ENCODE measurements at places on chromosomes 6 and 20. TPM values are rescaled to one million over a fixed set of nuclear protein-coding genes. Genes with fewer than 3 reads are reported as not detected.

- DNase-seq: no peak
These were observed 610.2 kb upstream of the NOX3 start for GRCh38 chr6:156065849-156066248.

The ADGRF1 gene
- 0.42 TPM for total RNA-seq

- no peak for DNase-seq
These were observed 169.6 kb downstream of the PLCB1 start for GRCh38 chr20:8301655-8302054.

GRCh38 chr20:3739054-3739925 lies 6.8 kb downstream of the HSPA12B start:
- DNase-seq: no peak

- DNase-seq: no peak
These were observed 257.4 kb downstream of the PLCB1 start for GRCh38 chr20:8389381-8390036.

The WFDC10A gene
- total RNA-seq: not detected

The GPLD1 gene
- total RNA-seq: 55.3 TPM

DNA sequence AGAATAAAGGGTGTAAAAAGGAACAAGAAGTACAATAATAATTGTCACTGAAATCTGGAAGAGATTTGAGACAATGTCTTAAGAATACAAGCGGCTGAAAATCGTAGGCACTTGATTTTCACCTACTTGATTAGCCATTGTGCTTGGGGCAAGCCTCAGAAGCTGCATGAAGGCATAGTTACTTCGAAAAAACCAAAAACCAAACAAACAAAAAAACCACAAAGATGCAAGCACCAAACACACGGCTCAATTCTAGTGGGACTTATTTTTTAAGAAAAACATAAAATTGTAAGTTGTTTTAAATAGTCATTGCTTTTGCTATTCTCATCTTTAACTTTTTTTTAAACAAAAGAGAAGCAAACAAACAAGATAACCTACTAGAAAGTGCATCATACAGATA lies 235.6 kb downstream of the OGFRL1 start:
- DNase-seq: no peak

DNA sequence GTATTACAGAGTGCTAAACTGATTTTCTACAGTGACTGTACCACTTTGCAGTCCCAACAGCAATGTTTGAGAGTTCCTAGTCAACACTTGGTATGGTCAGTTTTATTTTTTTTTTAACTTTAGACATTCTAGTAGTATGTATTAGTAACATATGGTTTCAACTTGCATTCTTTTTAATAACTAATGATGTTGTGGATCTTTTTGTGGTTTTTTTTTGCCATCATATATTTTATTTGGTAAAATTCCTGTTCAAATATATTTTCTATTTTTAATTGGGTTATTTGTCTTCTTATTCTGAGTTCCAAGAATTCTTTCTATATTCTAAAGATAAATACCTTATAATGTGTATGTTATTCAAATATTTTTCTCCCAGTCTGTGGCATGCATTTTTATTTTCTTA lies 189.4 kb upstream of the ECI2 start:
- no peak for DNase-seq

DNA sequence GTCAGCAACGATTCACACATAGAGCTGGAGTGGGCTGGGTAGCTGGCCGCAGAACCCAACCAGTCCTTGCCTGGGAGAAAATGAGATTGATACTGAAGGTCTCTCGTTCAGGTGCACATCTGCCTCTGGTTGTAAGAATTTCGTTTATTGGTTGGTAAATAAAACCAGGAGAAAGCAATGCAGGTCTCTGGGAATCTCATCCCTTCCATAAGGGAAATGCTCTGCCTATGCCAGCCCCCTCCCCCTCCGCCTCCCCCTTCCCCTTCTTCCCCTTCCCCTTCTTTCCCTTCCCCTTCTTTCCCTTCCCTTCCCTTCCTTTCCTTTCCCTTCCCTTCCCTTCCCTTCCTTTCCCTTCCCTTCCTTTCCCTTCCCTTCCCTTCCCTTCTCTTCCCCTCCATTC lies 107.3 kb downstream of the DTD1 start:
- DNase-seq: no peak

DNA sequence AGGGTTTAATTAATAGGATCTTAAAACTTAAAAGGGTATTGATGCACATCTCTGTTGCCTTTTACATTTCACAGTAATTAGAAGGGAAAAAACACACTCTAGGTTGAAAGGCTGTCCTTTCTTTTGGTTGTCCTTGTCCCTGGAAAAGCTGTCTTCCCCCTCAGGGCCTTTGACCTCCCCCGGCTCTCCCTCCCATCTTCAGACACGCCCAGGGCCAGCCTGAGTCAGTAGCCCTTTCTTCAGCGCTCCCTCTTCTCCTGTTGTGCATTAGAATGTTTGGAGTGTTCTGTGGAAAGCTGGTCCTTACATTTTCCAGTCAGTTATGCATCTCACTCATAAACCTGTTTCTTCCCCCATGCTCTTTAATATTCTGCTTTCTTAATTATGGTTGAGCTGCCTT lies 157.0 kb downstream of the MTHFD1L start:
- DNase-seq: no peak

GRCh38 chr20:6715401-6715941 lies 52.0 kb upstream of the BMP2 start:
- no peak for DNase-seq

The COL10A1 gene
- total RNA-seq: not detected

The CGA gene
- total RNA-seq: 5.7 TPM

- no peak for DNase-seq
These were observed 23.7 kb upstream of the FBXO30 start for GRCh38 chr6:145838305-145838704.

- no peak for DNase-seq
These were observed 11.5 kb downstream of the DHX35 start for GRCh38 chr20:38973645-38974044.

GRCh38 chr6:71289039-71289801 lies 609 bp downstream of the OGFRL1 start:
- DNase-seq: peak; percentile 62

DNA sequence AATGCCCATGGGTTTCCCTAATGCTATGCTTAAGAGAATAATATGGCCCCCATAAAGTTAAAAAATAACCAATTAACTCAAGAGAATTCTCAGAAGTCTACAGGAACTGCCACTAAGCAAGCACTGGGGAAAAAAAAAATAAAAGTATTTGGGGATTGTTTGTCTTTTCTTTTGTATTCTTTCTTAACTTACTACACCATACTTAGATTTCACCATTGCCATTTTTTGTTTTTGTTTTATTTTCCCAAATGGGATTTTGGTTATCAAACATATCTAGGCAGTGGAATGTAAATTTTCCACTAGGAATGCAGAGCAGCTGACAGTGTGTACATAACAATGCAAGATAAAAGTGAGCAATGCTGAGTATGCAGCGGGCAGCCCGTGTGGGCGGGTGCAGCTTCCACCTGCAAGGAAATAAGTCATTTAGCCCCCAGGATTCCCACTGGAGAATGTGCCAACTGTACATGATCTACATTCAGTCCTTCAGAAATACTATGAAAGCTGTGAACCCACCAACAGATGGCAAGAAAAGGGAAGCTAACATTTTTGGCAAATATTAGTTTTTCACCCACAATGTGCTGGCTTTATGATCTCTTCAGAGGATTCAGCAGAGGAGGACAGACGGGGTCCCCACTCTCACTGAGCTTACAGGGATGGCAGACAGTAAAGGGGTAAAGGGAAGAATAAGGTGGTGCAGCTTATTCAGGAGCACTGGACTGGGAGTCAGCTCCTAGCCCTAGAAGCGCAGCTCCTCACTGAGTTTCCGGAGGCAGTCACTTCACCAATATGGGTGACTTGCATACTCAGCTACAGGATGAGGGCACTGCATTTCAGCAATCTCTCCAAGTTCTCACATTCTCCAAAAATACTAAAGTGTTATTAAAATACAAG lies 44.4 kb downstream of the DCDC2 start:
- no peak for DNase-seq

DNA sequence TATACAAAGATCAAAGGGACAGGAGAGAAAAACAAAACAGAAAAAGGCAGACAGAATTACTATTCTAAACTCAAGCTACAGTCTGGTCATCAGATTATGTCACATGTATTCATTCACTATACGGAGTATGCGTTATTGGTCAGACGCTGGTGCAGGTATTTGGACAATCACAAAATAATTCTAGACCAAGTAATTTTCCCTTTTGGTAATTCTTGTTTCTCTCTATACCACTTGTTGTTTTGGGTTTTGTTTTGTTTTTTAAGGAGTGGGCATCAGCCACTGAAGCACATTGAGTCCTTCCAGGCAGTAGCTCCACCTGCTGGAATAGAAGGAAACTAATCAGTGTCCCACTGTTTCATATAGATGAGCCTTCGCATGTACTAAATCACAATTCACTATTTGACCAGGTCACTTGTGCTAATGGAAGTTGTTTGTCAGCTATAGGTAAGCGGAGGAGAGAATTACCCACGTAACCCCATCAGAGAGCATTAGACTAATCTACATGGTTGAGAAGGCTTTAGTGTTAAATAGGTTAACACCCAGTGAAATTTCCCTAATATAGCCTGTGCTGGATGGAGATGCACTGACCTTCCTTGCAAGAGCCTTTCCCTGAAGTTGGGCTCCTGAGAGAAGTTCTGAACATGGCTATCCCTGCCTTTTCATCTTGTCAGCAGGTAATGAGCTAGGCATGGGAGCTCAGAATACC lies 77.9 kb downstream of the TNFAIP3 start:
- no peak for DNase-seq

The CENPQ gene
- total RNA-seq: 3.5 TPM

DNA sequence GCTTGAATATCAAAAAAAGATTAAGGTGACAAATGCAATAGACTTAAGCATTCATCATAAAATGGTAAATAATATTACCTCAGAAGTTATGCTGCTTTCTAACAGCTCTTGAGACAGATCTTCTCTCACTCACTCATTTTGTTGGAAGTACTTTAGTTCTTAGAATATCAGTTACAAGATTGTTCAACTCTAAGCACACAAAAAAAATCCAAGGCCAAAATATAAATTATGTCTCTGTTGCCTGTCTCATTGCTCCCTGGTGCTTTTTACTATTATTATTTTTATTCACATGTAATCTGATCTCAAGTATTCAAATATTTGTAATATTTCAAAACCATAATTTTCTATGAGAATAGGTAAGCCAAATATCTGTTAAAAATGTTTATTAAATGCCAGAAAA lies 259.4 kb upstream of the HSF2 start:
- DNase-seq: no peak

DNA sequence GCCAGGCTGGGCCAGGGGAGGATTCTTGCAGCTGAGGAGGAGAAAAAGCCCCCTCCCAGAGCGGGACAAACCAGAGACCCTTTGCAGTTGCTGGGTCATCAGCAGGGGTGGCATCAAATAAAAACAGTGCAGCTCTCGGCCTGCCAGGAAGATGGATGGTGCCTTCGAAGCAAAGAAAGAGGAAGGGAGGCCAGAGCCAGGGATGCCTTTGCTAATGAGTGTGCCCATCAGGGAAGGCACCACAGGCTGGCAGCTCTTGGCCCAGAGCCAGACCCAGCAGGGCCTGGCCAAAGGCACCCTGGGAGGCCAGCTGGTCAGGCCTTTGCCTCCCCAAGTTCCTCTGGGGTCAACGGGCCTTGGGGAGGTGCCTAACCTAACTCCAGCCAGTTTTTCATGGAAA lies 26.3 kb upstream of the ZNF318 start:
- no peak for DNase-seq

The SLC44A4 gene
- total RNA-seq: 7.4 TPM

DNA sequence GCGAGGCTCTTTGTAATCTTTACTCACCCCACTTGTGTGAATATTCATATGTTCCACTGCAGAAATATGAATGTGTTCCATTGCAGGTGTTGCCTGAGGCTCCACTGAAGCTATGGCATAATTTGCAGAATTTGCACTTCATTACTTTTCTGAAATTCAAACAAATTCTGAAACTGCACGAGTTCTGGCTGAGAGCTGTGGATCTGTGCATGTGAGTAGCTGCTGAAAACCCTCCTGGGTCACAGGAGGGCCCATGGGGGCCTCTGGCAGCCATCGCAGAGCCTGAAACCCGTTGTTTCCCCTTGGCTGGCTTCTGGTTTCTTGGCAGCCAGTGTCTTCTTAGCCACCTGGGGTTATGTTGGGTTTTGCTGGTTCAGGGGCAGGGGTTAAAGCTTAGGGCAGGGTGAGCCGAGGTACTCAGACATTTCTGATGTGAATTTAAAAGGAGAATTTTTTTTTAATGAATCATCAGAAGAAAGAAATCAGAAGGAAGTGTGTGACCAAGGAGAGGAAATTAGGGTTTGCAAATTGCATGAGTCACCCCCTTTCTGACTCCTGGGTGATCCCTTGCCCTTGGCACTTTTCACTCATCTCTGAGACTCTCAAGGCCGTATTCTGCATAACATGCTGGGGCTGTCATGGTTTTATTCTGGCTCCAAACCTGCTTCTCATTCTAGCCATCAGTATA lies 40.6 kb downstream of the TOX2 start:
- DNase-seq: no peak

The NOX3 gene
- not detected for total RNA-seq

- DNase-seq: no peak
These were observed 77.0 kb downstream of the ADTRP start for GRCh38 chr6:11701573-11701972.

- DNase-seq: no peak
These were observed 1302.8 kb upstream of the EYS start for GRCh38 chr6:67009818-67010217.

The VSX1 gene
- not detected for total RNA-seq

- DNase-seq: no peak
These were observed 475.3 kb upstream of the SOX4 start for GRCh38 chr6:21118216-21118780.

DNA sequence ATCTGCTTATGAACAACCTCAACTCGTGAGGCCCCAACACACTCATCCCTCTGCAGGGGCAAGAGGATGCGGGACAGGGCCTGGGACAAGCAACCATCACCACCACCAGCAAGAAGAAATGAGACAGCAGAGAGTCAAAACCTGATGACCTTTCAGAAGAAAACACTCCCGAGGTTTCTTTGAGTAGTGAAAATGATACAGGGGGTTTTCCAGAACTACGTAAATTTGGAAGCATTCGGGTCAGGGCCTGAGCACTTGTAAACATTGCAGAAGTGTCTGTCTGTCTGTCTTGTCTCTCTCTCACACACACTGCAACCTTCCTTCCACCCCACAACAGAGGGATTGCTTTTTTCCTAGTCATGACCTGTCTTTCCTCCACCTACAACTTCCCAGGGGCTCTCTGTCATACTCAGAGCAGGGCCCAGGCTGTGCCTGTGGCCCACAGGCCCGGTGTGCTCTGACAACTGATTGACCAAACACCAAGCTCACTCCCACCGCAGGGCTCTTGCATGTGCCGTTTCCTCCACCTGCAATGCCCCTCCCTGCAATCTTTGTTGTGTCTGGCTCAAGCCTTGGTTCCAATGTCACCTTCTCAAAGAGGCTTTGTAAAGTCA lies 90.9 kb downstream of the BMP7 start:
- DNase-seq: no peak

DNA sequence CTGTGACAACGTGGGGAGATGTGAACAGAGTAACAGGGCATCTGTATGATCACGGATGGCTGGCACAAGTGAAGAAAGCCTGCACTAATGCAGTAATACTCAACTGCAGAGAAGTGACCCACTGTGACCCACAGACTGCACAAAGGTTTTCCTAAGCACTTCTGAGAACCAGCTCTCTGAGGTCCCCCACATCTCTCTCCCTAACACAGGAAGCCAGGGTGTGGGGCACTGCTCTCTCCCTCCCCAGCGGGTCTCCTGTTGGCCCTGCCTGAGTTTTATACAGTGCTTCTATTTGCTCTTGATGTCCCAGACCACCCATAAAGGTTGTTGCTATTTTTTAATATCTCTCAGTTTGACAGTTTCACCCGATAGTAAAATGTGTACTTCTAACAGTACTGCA lies 11.3 kb downstream of the APMAP start:
- DNase-seq: peak; percentile 22
